ENCODE measurements at places on chromosomes 6 and 20.

GRCh38 chr6:137259349-137259748, 40.2 kb upstream of the IFNGR1 start:
- DNase-seq: no peak

DNA sequence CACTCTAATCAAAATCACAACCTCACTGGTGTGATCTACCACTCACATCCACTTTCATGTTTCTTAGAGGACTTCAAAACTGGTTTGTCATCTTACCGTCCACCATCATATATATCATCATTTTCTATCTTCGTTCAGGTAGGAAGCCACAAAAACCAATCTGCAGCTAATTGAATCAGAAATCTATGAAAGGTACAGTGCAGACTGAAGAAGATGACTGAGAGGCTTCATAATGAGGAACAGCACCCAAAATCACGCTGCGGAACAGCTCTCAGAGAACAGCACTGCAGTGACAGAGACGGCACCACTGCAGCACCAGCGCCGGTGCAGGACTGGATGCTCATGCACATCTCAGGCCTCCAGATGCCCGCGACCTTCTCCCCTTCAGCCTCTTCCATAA, 13.0 kb downstream of the GMDS start:
- DNase-seq: no peak

DNA sequence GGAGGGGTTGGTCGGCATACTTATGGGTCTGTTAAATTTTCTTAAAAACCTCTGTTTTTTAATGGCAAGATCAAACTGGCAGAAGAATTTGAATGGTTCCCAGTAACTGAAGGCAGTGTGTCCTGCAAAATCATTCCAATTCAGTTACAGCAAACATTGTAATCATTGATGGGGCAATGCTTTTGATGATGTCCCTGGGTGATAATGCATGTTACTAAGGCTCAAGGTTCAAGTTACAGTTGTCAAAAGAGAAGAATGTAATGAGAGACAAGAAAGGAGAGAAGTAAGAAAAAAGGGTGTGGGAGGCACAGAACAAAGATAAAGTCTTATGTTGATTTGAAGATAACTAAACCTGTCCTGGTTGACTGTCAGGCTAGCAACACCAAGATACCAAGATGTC, 54.9 kb downstream of the CEP162 start:
- DNase-seq: no peak

- no peak for DNase-seq
These were observed 12.9 kb upstream of the PRND start for GRCh38 chr20:4708856-4709255.

DNA sequence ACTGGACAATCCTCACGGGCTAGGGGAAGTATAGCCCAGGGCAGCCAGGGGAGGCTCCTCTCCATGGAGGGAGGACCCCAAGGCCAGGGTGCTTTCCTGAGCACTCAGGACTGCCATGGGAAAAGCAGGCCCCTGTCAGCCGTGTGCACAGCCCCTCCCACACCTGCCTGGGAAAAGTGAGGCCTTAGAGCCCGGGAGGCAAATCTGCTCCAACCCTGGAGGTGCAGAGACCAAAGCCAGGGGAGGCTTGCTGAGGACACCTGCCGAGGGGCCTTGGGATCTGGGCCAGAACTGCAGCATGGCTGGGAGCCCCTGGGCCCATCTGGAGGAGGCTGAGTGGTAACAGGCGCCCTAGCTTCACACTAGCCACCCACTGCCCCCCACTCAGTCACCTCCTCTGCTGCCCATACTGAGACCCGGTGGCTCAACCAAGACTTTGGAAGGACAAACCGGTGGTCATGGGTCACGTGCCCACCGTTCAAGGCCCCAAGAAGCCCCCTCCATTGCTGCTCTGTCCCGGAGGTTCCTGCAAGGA, 55.2 kb downstream of the YTHDF1 start:
- DNase-seq: no peak

GRCh38 chr6:17156966-17157365, 55.1 kb downstream of the STMND1 start:
- DNase-seq: no peak

GRCh38 chr6:25637960-25638434, 14.0 kb upstream of the SCGN start:
- DNase-seq: no peak

DNA sequence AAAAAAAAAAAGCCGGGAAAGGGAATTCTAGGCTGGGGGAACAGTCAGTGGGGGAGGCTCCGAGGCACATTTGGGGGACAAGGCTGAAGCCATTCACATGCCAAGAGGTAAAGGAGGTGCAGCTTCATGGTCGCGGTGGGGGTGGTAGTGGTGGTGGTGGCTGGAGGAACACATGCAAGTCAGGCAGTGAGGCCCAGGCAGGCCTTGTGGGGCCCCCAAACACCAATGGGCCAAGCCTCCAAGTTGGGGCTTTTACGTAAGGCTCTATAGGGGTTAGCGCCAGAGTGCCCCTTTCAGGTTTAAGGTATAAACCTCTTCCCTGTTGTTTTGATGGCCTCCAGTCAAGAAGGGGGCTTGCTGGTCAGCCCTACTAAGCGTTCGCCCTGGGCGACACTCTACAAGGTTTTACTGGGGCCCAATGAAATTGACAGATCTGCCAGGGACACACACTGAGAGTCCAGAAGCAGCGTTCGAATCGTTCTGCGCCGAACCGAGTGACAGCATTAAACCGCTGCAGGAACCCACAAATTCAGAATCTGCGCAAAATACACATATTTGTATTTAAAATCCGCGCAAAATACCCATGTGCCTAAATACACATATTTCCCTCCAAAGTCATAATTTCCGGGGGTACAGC, 818 bp upstream of the AP5S1 start:
- no peak for DNase-seq

Data from CD4-positive, alpha-beta T cell (primary cell).